ENCODE measurements at places on chromosomes 7 and 10.

GRCh38 chr7:105963038-105963667 is at the start of gene CDHR3:
CDHR3 (plus strand) TSS chr7:105963264; CDS start chr7:105963319, 55 bp downstream.
- DNase-seq, result no peak

- no peak for DNase-seq
Observed at GRCh38 chr7:92613214-92613613, 23.0 kb upstream of the FAM133B start.

- no peak for DNase-seq
Observed at GRCh38 chr7:139124084-139124914, 14.8 kb upstream of the ZC3HAV1 start.

- DNase-seq, result no peak
Observed at GRCh38 chr10:15844517-15844916, 15.8 kb downstream of the MINDY3 start.

DNA sequence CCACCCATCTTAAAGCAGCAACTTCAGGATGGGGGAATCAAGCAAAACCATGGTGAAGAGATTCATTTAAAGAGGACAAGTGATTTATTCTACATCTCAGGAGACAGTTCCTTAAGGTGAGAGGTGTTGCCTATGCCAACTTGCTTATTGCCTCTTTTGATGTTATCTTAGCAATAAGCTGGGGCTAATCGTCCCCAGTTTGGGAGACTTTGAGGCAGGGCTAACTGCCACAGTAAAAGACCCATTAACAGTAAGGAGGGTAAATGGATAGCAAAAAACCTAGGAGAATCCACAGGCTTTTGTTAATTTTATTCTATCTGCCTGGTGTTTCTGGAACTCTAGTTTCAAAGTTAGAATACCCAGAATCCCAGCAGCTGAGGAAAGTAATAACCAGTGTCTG is 22.1 kb upstream of the HERPUD2 start:
- no peak for DNase-seq

DNA sequence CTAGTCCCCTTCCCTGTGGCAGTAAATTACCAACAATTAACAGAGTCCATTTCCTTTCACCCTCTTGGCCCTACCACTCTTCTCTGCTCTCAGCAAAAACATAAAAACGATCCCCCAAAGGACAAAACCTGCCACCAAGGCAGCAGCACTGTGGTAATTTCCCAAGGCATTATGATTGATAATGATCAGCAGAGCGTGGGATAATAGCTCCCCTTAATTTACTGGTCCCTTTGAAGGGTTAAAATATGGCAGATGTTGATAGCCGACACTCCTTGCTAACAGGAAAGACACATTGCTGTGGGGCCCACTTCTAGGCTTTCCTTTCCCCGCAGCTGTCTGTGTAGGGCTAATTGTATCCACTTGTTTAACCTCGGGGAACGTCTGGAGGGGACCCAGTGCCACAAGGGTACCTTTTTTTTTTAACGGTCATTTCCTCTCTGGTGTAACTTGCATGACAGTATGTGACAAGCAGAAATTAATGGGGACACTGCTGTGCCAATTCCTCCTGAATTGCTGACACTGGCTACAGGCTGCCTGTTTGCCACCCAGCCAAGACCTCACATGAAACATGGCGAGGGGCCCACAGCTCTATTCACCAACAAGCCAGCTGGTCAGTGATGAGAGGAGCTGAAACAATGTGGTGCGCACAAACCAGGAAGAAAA is 81.3 kb downstream of the CDK6 start:
- no peak for DNase-seq

GRCh38 chr7:50206453-50207250 is 97.9 kb upstream of the IKZF1 start:
- peak; percentile 83 for DNase-seq

- DNase-seq, result no peak
Observed at GRCh38 chr7:83836028-83836427, 187.1 kb upstream of the SEMA3E start.

DNA sequence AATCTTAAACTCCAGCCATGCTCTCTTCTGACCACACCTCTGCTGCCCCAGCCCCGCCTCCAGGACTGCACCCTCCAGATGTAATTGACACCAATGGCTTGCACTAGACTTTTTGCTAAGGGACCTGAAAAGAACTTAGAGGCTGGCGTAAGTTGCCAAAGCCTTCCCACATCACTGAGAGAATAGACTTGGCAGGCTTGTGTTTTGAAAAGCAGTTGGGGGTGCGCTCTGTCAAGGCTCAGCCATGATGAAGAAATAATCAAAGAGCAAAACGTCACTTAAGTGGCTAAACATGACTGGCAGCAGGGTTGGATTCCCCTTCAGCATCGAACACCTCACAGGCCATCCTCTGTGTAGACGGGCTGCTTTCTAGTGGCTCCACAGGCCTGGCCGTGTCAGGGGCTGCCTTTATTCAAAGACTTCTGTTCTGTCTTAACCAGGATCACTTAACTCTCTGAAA is 195.2 kb upstream of the C7orf33 start:
- DNase-seq, result no peak

GRCh38 chr7:137165241-137165640 is 178.3 kb downstream of the PTN start:
- no peak for DNase-seq

- DNase-seq, result no peak
Observed at GRCh38 chr10:28694530-28694929, 17.2 kb downstream of the BAMBI start.

DNA sequence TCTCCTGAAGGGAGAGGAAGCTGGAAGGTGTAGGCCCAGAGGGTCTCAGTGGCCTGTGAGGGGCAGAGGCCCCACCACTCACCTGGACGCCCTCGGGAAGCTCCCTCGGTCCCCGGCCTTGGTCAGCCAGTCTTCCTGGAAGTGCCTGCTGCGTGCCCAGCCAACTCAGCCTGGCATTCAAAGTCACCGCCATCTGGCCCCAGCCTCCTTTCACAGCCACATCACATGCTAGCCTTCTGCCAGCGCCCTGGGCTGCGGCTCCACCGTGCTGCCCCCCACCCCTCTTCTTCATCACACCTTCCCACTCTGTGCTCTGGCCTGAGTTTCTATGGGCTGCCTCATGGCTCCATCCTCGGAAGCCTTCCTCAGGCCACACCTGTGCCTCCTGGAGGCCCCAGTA is 98.0 kb downstream of the ZMIZ1 start:
- DNase-seq, result no peak

GRCh38 chr10:93363891-93364648 is 118.1 kb downstream of the MYOF start:
- DNase-seq, result no peak

- DNase-seq, result peak; percentile 65
Observed at GRCh38 chr10:132458586-132459300, 61.7 kb downstream of the PWWP2B start.

GRCh38 chr7:69285854-69286253 is 312.4 kb upstream of the AUTS2 start:
- DNase-seq, result no peak

- no peak for DNase-seq
Observed at GRCh38 chr10:99569961-99570360, 37.2 kb downstream of the NKX2-3 start.

DNA sequence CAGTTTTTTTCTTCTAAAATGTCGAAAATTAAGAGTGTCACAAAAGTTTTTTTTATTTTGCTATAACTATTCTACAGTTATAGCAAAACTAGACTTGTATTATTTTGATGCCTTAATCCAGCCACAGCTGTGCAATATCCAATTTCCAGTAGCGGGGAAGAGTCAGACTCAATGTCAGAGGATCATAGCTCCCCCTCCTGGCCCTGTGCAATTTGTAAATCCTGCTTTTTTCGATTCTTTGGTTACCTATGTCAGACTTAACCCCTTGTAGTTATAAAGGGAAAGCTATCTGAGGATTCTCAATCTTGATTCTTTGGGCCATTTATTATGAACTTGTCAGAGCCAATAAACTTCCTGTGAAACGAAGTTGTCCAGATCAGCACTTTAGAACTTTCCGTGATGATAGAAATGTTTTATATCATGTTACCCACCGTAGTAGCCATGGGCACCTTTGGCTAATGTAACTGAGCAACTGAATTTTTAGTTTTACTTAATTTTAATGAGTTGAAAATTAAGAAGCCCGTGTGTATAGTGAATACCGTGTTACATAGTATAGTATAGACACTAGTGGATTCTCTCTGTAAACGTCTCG is 87.7 kb upstream of the PRKCQ start:
- DNase-seq, result peak; percentile 66

Measured in activated CD4-positive, alpha-beta T cell treated with anti-CD3 and anti-CD28 coated beads, Interleukin-2, Interleukin-6, amounts not matched to agents 100 ng/mL and 50 ng/mL, durations not matched to agents 16 hours and 8 hours (primary cell).